ENCODE measurements at places on chromosomes 2 and 18.

DNA sequence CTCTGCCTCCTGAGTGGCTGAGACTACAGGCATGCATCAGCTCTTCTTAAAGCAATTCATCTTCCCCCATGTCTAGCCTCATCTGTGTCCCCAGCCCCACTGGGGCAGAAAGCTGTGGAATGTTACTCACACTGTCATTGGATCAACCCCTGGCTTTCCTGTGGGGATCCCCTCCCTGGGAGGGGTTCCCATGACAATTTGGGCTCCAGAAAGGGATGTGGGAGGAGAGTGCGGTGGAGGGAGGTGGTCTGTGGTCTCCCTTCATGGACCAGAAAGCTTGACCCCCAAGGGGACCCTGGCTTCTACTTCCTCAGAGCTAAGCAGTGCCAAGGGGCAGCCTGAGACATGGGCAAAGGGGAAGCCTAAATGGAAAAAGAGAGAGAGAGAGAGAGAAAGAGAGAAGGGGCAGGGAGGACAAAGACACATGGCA, 1.3 kb downstream of the NGEF start:
- no peak for DNase-seq

- peak; percentile 85 for DNase-seq
Measured at GRCh38 chr2:64859312-64860212, 129.6 kb upstream of the SLC1A4 start.

DNA sequence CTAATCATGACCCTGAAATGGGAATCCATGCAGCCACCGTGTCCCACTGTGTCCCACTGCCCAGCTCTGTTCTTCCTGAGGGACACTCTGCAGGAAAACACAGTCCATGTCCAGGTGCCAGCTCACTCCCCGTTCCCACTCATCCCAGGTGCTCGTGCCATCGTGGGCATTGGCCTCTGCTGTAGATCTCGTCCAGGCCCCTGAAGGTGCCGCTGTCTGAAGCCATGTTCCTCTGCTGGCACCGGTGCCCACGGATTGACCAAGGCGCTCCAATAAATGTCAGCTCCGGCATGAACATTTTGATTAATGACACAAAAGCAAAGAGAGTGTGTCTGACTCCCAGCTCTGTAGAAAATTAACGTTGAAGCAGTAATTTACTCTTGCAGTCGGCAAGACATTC, 280.1 kb upstream of the SALL3 start:
- no peak for DNase-seq

GRCh38 chr18:49628881-49629795, 67.3 kb downstream of the LIPG start:
- DNase-seq = no peak

- no peak for DNase-seq
Measured at GRCh38 chr2:175136334-175137215, 31.4 kb downstream of the ATF2 start.

GRCh38 chr2:59303272-59303671, 1062.1 kb upstream of the FANCL start:
- no peak for DNase-seq

DNA sequence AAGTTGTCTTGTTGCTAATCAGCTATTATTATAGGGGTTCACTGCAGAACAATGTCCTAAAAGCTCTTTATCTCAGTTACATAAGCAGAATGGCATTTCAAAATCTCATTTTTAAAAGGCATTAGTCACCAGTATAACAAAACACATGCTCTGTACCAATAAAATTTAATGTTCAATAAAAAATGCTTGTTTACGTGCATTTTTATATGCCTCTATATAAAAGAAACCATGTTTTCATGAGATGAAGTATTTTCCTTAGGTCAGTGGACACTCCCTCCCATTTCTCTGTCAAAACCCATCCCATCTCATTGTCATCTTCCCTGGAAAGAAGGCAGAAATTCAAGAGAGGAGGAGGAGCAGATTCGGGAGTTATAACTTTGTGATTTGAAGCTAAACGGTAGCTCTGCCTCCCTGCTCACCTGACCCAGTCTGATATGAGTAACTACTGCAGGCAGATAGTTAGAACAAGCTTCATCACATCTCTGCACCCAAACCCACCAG, 231.9 kb upstream of the SIX2 start:
- DNase-seq = peak; percentile 54

DNA sequence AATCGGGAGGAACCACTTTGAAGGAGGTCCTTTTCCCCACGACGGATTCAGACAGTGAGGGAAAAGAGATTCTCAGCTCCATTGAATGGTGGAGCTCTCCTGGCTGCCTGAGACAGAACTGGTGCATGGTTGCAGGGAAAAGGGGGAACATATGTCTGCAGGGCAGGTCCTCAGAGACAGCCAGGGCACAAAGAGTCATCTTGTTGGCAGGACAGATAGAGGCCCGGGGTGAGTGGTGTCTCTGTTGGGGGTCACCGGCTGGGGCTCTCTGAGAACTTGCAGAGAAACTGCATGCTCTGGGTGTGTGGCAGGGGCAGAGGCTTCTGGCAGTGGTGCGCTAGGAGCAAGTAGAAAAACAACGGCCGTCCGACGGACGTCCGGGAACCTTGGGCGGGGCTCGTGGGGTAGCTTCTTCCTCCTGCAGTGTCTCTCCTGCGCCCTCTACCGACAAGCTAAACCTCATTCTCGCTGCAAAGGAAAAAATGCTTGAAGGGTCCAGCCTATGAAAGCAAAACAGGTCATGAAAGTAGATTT, 94.3 kb downstream of the CDCA7 start:
- DNase-seq = peak; percentile 82

- peak; percentile 9 for DNase-seq
Measured at GRCh38 chr2:10783421-10783820, 29.2 kb downstream of the PDIA6 start.

DNA sequence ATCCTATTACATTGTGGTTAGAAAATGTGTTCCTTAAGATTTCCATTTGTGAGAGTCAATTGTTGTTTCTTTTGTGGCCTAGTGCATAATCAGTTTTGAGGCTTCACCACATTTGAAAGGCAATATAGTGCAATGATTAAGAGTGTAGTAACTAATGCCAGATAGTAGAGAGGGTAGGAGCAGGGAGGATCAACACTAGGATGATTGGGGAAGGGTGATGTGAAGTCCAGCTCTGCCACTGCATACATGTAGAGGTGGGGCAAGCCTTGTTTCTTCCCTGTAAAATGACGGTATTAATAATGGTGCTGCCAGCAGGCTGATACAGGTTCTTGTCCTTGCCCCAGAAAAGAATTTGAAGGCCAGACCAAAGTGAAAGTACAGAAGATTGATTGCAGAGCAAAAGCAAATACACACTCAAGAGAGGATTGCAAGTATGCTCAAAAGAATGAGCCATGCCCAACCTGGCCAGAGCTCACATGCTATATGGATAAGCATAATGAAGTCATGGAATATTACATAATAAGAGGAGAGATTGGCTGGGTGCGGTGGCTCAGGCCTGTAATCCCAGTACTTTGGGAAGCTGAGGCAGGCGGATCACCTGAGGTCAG, 8.0 kb downstream of the SP100 start:
- no peak for DNase-seq

- DNase-seq = no peak
Measured at GRCh38 chr2:239085201-239085992, 237.5 kb downstream of the TWIST2 start.

DNA sequence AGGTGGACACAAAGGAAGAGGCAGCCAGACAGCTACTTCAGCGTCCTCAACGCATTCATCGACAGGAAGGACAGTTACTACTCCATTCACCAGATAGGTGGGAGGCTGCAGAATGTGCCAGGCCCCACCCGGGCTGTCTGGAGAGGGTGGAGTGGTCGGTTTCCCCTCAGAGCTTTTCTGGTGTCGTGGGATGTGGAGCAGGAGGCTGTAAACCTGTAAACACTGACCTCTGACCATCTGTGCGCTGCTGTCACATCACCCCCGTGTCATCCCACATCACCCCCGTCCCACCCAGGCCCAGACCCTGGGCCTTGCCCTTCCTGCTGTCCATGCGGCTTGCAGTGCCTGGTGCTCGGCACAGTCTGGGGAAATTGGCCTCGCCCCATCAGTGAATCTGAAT, 17.1 kb downstream of the ATG4B start:
- DNase-seq = no peak

DNA sequence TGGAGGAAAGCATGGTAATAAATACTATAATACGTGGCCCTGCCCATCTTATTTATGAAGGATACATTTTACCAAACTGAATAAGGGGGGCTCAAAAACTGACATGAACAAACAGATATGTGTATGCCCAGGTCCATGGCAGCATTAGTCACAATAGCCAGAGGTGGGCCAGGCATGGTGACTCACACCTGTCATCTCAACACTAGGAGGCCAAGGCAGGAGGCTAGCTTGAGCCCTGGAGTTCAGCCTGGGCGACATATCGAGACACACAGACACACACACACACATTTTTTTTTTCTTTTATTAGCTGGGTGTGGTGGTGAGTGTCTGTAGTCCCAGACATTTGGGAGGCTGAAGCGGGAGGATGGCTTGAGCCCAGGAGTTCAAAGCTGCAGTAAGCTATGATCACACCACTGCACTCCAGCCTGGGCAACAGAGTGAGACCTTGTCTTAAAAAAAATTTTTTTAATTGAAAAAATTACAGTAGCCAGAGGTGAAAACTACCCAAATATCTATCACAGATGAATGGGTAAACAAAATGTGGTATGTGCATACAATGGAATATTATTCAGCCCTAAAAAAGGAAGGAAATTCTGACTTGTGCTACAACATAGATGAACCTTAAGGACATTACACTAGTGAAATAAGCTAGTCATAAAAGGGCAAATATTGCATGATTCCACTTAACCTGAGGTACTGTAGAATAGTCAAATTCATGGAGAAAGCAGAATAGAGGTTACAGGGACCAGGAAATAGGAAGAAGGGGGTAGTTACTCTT, 8.0 kb downstream of the ATP8B1 start:
- DNase-seq = no peak

GRCh38 chr2:50777954-50778353, 254.0 kb downstream of the NRXN1 start:
- DNase-seq = no peak

GRCh38 chr2:83273322-83273721, 1185.8 kb downstream of the SUCLG1 start:
- DNase-seq = no peak

- no peak for DNase-seq
Measured at GRCh38 chr2:224884188-224884587, 158.1 kb downstream of the DOCK10 start.

DNA sequence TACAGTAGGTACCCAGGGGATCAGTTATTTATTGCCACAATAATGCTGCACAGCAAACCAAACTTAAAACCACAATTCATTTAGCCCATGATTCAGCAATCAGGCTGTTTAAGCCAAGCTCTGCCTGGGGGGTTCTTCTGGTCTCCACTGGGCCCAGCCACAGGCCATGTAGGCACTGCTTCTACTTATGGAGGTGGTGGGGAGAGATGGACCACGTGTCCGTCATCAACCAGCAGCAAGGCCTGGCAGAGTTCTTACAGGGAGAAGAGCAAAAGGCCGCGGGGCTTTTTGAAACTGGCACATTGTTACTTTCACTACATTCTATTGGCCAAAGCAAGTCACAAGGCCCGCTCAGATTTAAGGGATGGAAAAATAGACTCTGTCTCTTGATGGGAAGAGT, 76.3 kb upstream of the DAPL1 start:
- no peak for DNase-seq

GRCh38 chr2:42768706-42769256, 4.8 kb upstream of the OXER1 start:
- no peak for DNase-seq

DNA sequence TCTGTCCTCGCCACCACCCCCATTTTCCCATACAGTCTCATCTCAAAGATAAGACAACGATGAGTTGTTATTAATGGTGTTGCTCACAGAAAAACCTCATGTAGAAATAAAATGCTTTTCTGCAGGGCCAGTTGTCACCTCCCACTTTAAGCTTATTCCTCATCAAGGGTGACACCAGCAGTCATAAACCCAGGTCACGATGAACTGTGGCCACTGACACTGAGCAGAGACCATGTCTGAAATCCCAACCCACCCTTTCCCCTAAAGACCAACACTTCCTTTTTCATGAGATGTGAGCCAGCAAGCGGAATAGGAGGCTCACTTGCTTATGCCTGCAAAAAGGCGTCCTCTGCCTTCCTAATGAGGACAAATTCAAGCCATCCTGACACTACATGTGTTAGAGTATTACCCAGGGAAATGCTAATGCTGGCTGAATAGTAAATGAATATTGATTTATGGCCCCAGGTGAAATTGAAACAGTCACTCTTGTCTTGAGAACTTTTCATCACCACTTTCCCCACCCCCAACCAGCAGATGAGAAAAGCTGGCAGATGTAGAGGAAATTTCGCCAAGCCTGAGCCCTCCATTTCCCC, 228.4 kb downstream of the MGAT5 start:
- DNase-seq = no peak

DNA sequence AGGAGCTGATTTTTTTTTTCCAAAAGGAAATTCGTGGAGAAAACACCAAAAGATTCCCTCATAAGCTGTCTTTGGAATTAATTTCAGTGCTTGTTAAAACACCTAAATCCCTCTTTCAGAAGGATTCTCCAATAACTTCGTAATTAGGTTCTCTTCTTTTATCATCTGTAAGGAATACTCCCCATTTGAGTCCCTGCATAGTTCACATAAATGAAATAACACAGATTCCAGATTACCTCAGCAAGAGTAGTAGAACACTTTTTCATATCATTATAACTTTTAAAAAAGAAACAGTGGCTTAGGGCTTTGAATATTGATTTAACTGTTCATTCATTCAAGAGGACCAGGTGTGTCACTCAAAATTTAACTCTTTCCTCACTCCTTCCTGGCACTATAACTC, 55.5 kb downstream of the ARHGAP28 start:
- DNase-seq = peak; percentile 40

GRCh38 chr18:3479978-3480509, 30.1 kb downstream of the TGIF1 start:
- no peak for DNase-seq

- DNase-seq = no peak
Measured at GRCh38 chr2:100397118-100397860, 20.2 kb downstream of the CHST10 start.

DNA sequence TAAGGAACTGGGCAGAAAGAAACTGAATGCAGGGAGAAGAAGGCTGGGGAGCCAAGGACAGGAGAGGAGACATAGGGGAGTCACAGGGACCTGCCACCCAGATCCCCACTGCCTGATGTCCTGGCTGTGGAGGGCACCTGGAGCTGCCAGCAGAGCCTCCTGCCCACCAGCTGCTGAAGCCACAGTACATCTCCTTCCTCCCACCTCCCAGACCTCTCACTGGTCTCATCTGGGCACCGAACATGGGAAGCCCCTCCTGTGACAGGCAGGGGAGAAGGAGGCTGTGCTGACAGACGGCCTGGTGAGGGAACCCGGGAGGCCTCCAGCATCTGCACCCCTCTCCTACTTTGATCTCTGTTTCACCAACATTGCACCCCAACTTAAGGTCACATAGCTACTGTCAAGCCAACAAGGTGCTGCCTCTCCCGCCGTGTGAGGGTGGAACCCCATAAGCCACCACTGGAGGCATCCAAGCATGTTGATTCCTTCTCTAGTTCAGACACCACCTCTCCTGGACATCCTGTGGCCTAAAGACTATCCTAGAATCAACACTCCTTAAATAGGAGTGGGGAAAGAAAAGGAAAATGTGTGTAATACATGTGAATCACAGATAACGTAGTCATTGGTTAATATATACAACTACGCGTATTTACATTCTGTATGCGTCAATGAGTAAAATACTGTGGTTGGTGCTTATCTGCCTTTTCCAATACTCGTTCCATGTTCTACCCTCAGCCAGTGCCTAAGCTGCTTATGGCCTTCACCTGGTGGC, 3.5 kb upstream of the RNPEPL1 start:
- no peak for DNase-seq

All from fibroblast of skin of back (primary cell).